ENCODE measurements at places on chromosomes 5 and 9.

DNA sequence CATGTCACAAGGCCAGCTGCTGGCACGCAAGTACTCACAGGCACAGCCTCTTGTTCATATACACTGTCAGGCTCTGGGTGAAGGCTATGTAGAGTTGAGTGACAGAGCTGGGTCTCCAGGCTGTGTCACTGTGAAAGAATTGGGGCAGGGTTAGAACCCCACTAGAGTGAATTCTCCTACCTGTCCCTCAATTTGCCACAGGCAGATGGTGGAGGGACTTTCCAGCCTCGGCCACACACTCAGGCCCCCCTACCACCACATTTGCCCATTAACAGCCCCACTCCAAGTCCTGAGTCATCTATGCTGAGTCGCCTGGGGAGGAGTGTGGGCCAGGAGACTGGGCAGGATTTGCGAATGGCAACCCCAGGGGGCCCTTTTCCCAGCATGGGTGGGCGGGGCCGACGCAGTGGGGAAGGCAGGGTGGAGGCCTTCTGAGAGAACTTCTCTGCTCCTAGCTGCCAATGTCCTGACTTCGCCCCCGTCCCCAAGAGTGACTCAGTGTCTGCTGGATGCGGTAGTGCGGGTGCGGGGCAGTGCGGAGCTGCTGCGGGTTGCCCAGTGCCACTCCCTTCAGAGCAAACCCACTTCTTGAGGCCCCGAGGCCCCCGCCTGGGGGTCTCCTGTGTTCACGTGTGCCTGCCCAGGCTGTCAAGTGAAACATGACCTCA is 50.3 kb upstream of the PSD2 start:
- DNase-seq, result peak; percentile 39

DNA sequence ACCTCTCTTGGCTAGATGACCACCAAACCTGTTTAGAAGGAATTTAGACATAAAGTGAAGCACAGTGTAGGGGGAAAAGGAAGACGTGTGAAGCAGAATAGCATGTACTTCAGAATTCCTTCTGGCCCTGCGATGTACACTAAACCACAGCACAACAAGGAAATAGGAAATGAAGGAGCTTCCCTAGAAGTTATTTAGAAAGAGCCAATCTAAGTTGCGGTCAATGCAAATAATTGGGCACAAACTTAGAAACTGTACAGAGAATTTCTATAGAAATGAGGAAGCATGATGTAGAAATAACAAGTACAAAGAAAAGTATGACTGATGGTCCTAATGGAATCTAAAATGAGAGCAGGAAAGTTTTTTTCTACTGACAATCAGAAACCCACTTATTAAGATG is 41.5 kb downstream of the ANKRD55 start:
- no peak for DNase-seq

DNA sequence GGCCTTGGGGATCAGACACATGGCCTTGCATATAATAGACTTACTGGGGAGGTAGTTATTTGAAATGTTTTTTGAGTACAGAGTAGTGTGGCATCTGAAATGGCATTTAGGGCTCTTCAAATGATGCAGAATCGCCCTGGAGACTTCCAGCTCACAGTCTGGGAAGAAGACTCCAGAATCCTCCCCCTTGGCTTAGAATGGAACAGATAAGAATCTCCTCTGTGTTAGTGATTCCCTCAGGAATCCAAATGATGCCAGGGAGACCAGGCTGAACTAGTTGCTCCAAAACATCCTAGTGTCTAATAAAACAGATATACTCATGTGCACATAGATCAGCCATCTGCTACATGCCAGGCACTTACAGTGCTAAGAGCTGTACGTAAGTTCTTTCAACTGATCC is 38.6 kb upstream of the SMC5 start:
- no peak for DNase-seq

- no peak for DNase-seq
Observed at GRCh38 chr5:15691521-15691920, 191.5 kb downstream of the FBXL7 start.

DNA sequence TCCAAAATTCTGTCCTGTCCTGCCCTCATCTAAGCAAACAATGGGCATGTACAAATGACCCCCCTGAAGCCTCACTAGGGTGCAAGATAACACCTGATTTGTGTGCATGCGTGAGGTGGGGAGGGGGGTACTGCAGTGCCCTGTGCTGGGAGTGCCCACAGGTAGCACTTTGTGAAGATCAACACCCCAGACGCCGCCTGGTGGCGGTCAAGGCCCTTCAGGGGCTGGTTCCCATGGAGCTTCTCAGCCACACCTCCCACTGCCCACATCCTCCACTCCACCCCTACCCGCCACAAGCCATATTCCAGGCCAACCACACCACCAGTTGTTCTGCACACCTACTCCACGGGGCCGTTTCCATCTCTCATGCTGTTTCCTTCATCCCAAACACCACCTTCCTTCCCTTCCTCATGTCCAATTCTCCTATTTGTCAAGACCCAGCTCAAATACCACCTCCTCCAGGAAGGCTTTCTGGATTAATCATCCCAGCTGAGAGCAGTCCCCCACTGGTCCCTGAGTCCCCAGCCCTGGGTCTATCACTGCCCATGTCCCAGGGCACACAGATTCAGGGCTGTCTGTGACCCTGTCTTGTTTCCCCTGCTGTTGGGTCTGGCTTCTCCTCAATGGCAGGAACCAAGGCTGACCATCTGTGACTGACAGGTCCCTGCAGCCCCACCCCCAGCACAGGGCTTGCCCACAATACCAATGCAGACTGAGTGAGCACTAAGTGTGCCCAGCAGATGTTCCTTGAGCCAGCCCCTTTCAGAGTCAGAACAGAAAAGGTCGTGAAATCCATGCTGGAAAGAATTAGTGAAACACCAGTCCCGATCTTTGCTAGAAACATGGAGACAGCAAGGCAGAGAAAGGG is 178.4 kb downstream of the PAX5 start:
- DNase-seq, result peak; percentile 41

DNA sequence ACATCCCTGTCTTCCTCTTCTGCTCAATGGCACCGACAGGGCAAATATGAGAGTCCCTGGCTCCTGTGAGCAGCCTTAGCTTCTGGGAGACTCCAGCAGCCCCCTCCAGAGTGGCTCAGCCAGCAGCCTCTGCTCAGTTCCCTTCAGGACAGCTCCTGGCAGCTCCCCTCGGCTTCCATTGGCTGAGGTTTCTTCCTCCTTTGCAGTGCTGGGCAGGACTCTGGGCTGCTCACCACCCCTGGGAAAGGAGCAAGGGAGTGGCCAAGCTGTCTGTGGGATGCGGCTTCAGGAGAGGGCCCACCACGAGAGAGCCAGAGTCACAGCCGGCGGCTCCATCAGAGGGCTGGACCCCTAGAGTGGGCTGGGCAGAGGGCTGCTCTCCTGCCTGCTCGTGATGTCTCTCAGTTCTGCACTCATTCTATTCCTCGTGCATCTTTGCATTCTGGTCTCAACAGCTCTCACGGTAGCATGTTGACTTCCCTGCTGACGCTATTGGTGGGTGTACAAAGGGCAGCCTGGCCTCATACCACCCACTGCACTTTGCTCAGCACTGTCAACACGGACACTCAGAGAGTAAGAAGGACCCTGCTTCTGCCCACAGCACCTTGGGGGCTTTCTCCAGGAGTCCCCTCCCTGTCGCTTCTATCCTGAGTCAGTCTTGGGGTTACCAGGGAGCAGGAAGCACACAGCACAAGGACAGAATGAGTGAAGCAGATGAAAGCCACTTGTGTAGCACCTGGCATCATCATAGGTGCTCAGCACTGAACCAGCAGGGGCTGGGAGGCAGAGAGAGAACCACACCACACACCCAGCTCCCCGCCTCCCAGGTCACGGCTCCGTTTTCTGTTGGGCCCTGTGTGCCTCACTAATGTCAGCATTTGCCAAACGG is 80.9 kb upstream of the ALDH1B1 start:
- no peak for DNase-seq

DNA sequence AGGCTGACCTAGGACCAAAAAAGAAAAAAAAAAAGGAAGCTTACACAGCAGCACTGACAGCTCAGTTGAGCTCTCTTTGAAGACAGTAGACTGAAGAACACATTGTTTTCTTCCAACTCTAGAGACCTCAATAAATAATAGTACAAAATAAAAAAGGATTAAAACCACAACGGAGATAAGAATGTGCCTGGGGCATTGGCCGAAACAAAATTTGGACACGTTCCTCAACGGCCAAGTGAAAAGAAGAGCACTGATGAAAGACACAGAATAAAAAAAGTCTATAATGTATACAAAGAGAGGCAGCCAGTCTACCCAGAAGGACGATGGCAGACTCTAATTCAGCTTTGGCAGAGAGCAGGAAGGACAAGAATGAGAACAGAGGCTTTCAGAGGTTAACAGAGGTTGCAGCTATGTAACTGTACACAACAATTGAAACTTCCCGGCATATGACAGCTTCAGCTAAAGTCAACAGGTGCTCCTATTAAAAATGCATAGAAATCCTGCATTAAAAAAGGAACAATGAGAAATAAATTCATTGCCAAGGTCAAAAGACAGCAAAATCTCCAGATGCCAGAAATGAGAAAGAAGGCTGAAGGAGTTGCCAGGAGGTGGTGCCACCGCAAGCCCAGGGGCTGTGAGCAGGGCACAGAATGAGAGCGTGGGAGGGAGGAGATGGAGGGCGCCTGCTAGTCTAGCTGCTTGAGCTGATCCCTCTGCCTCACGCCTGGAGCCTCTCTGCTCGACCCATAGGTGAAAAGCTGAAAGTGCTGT is 113.9 kb downstream of the DCP2 start:
- no peak for DNase-seq

- no peak for DNase-seq
Observed at GRCh38 chr5:4128994-4129393, 533.4 kb downstream of the IRX1 start.

GRCh38 chr9:95139126-95139525 is 178.4 kb downstream of the FANCC start:
- DNase-seq, result no peak

GRCh38 chr5:81665795-81666194 is 85.1 kb downstream of the SSBP2 start:
- DNase-seq, result no peak

- DNase-seq, result peak; percentile 73
Observed at GRCh38 chr5:123937230-123937629, 425.3 kb downstream of the CSNK1G3 start.

GRCh38 chr9:92607088-92607487 is 62.8 kb downstream of the IPPK start:
- peak; percentile 50 for DNase-seq

- no peak for DNase-seq
Observed at GRCh38 chr9:132780230-132781007, 97.7 kb downstream of the AK8 start.

DNA sequence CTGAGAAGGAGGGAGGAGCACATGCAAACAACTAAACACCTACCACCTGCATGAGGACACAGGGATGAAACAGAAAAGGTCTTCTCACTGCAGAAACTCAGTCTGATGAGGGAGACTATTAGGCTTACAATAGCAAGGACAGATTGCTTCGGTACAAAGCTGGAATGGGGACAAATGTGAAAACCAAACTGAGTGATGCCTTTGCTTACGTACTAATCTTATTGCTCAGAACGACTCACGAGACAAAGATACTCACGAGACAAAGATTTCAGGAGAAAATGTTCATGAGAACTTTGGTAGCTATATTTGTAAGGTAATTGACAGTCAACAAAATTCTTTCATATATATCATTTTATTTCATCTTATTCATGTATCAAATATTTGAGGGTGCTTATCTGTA is 71.9 kb upstream of the TAF1L start:
- no peak for DNase-seq

GRCh38 chr5:163108351-163108750 is 329.0 kb upstream of the CCNG1 start:
- no peak for DNase-seq

DNA sequence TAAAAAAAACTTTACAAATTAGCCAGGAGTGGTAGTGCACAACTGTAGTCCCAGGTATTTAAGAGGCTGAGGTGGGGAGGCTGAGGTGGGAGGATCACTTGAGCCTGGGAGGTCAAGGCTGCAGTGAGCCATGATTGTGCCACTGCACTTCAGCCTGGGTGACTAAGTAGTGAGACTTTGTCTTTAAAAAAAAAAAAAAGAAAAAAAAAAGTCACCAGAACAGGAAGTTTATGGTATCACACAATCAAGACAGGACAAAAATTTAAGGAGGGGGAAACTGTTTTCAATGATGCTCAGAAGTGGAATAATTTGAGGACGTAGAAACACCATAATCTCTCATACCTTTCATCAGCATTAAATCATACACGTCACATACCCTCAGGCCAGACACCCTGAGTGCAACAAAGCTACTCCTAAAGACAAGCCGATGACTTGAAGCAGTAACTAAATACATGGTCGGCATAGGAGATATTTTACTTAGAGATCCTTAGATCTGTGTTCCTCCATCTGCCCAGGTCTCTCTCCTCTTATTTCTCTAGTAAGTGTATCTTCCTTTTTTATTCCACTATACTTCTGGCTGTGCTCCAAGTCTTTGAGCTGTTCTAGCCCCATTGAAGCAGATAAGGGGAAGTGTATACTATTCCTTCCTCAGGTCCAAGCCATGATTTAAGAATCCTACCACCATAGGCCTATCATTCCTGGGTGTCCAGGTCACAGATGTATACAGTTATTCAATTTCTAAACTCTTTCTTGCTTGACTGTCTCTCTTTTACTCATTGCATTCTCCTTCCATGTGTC is 91.3 kb upstream of the APC start:
- no peak for DNase-seq

GRCh38 chr5:72883850-72884249 is 67.4 kb downstream of the TNPO1 start:
- no peak for DNase-seq

GRCh38 chr5:134493461-134494055 is 31.9 kb upstream of the JADE2 start:
- no peak for DNase-seq

GRCh38 chr9:111980398-111980797 is 83.8 kb downstream of the UGCG start:
- DNase-seq, result no peak

GRCh38 chr9:26371236-26371635 is 521.4 kb downstream of the CAAP1 start:
- DNase-seq, result no peak

DNA sequence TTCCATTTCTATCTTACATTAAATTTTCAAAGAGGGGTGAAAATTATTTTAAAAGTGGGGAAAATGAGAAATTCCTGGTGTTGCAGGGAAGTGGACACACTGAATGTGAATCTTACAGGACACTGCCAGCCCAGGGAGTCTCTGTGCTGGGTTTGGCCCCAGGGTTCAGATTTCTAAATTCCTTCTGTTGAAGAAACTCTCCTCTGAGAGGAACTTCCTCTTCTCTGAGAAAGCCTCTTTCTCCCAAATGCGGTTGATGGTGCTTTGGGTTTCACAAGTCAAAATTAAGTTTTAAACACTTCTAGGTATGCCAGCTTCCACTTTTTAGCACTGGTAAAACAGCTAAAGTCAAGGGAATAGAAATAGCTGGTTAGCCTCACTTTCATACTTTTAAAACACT is 317.9 kb upstream of the ITGA1 start:
- no peak for DNase-seq

- DNase-seq, result peak; percentile 7
Observed at GRCh38 chr5:147782110-147783028, at the start of gene JAKMIP2. TSS of gene JAKMIP2 (minus strand) at chr5:147782728. CDS start at chr5:147671806, 110,922 bp downstream.

- no peak for DNase-seq
Observed at GRCh38 chr9:95419444-95419843, 97.3 kb downstream of the PTCH1 start.

DNA sequence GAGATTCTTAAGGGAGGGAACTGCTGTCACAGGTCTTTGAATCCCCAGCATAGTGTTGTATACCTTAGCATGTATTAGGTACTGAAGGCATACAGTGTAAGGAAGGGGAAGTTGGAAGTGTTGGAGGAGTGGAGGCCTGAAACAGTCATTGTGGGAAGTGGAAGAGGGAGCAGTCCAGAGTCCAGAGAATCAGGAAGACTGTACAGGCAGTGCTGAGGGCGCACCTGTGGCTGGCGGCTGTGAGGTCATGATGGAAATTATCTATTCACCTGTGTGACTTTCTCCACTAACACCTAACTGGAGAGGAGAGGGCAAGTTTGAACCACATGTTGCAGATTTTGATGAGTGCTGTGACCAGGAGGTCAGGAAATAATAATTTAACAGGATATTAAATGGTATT is 119.7 kb upstream of the NIPBL start:
- no peak for DNase-seq

Data from epithelial cell of esophagus (primary cell).